ENCODE measurements at places on chromosomes 11 and 22.
A peak's percentile ranks its signal among the peaks of the same experiment; 100 is the strongest.

DNA sequence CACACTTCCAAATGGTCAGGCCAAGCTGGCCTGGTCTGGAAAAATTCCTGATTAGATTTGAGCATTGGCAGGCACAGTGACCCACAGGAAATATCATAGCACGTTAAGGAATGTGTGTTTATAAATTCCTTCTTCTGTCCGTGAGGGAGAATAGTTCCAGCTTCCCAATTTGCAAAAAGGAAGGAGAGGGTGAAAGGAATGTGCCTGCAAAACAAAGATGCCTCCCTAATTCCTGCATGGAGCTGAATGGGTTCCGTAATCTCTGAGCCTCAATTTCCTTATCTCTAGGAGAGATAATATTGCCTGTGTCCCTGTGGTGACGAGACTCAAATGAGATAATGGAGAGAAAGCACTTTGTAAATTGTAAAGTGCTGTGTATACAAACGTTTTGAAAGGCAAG is 105.1 kb downstream of the FEZ1 start:
- no peak for DNase-seq

GRCh38 chr11:106228996-106229395 is 151.5 kb downstream of the AASDHPPT start:
- no peak for DNase-seq

DNA sequence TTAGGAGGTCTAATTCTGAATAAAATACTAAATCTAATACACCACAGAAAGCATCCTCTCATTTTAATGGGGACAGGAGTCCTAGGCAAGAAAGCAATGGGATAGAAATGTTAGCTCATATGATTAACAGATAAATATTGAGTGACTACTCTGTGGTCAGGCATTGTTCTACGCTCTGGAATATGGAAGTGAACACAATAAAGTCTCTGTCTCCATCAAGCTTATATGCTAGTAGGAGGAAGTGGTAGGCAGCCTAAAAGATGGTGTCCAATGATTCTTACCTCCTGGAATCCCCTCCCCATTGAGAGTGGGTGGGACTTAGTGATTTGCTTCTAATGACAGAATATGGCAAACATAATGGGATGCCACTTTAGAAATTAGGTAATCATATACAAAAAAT is 160.3 kb upstream of the PDGFD start:
- no peak for DNase-seq

- no peak for DNase-seq
Observed at GRCh38 chr11:69460540-69461257, 20.8 kb upstream of the LINC01488 start.

GRCh38 chr11:68882391-68882790 is 21.2 kb downstream of the MRPL21 start:
- DNase-seq: no peak

DNA sequence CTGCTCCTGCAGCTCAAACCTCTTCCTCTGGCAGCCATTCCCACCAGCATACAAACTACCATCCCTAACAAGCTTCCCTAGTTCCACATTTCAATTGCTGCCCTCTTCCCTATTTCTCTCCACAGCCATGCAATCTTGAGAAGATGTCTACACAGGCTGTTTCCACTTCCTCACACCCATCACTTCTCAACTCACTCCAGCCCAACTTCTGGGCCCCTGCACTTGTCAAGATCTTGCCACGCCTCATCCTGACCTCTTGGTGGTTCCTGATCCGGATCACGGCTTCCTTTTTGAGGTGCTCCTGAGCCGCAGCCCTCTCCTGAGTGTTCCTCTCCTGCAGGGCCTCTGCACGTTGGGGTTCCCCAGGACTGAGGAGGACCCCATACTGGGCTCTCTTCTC is 22.6 kb downstream of the RPL27A start:
- no peak for DNase-seq

- no peak for DNase-seq
Observed at GRCh38 chr11:19679952-19680828, 32.4 kb upstream of the NAV2 start.

DNA sequence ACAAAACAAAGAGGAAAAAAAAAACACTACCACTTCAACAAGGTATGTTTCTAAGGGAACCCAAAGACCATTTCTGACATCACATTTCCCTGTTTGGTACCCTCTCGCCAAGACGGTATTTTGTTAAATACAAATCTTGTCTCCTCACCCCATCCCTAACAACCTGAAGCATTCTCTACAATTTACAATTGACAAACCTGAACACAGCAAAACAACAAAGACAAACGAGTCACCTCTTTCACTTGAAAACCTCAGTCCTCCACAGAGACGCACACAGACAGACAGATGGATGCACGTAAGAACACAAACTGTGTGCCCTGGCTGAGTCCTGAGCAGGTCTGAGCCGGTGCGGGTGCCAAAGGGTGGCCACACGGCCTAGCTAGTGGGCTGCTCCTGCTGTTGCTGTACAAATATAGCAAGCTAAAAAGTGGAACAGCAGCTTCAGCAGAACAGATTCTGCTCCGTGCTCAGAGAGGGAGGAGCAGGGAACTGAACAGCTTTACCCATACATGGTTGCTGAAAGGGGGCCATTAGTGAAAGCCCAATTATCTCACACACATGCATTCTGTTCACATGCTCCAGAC is 28.5 kb downstream of the CELF1 start:
- no peak for DNase-seq

- no peak for DNase-seq
Observed at GRCh38 chr11:75338516-75339208, 12.8 kb downstream of the ARRB1 start.

GRCh38 chr11:64230985-64231365 is 627 bp downstream of the DNAJC4 start:
- DNase-seq: no peak

- DNase-seq: peak; percentile 67
Observed at GRCh38 chr11:60854847-60855725, 664 bp downstream of the PTGDR2 start.

- DNase-seq: no peak
Observed at GRCh38 chr11:125124618-125124992, 13.2 kb upstream of the TMEM218 start.

GRCh38 chr11:35487532-35488078 is 37.8 kb downstream of the PAMR1 start:
- DNase-seq: peak; percentile 22

DNA sequence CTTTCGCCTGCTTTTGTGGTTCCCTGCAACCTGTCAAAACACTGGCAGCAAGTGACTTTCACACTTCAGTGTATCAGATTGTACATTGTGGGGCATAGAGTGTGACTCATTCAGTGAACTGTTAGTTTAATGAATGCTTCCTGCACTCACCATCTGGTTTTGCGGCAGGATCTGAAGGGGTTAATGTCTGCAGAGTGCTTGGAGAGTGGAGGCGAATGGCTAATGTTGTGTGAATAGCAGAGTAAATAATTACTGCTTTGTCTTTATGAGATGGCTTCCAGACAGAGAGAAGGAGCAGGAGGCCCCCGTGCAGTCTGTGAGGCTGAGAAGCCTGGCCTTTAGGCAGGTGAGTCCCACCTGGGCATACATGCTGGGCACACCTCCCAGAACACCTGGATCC is 454.3 kb upstream of the KIRREL3 start:
- no peak for DNase-seq

GRCh38 chr11:9771071-9771511 is 107.2 kb downstream of the SWAP70 start:
- DNase-seq: no peak

DNA sequence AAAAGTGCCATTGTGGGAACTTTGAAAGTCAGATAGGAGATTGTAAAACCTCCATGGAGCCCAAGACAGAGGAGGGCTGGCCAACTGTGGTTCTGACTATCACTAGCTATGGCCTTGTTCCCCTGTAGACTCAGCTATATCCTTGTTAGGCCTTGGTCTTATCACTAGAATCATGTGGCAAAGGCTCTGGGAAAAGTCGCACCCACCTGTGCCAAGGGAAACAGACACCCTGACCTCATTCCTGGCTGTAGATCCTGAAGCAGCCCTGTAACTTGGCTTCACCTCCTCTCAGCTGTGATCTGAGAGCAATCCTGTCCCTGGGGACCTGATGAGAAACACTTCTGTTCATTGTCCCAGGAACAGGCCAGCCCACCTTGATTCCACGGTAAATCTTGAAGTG is 566.2 kb downstream of the TMEM135 start:
- no peak for DNase-seq

DNA sequence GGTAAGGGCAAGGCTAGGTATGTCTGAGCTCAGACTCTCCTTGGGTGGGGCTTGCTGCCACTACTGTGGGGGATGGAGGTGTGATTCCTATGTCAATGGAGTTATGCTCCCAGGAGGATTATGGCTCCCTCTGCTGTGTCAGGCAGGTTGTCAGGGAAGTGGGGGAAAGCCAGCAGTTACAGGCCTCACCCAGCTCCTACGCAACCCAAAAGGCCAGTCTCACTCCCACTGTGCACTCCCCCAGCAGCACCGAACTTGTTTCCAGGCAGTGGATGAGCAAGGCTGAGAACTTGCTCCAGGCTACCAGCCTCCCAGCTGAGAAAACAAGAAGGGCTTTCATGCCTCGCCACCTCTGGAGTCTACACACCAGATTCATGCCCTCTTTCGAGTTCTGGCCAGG is 18.2 kb downstream of the C11orf91 start:
- DNase-seq: no peak

DNA sequence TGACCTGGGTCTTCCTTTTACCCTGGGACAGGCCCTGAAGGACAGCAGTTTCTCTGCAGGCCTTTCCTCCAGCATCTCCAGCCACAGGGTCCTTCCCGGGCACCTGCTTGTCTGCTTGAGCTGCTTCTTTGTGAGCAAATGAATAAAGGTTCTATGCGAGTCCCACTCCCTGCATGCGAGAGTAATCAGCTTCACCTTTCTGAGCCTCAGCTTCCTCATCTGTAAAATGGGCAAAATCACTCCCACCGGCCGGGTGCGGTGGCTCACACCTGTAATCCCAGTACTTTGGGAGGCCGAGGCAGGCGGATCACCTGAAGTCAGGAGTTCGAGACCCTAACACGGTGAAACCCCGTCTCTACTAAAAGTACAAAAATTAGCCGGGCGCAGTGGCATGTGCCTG is 31.1 kb downstream of the IFT27 start:
- no peak for DNase-seq

GRCh38 chr22:24954114-24954463 is 1.6 kb downstream of the KIAA1671 start:
- DNase-seq: no peak

- no peak for DNase-seq
Observed at GRCh38 chr22:46119729-46120419, 30.5 kb upstream of the PPARA start.

- no peak for DNase-seq
Observed at GRCh38 chr11:77580712-77581337, 8.9 kb upstream of the AQP11 start.

DNA sequence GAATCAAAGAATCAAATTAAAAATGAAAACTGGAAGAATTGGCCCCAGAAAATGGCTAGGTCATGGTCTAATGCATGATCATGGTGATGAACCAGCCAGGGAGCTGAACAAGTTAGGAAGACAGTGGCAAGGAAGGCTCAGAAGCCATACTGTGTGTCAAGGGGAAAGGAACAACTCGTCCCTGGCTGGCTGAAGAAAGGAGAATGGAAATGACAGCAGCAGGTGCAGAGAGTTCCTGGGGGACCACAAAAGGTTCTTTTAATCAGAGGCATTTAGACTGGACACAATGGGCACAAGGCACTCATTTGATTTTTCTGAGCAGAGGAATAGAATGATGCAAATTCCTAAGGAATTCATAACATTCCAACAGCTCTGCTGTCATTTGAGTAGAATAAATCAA is 209.9 kb downstream of the LARGE1 start:
- DNase-seq: no peak

GRCh38 chr11:125084057-125084416 is 20.9 kb downstream of the SLC37A2 start:
- DNase-seq: no peak

- DNase-seq: no peak
Observed at GRCh38 chr22:48713272-48714205, 1114.1 kb downstream of the BRD1 start.

- no peak for DNase-seq
Observed at GRCh38 chr11:47645500-47645899, 3.1 kb upstream of the MTCH2 start.

- DNase-seq: no peak
Observed at GRCh38 chr11:8586184-8586583, 7.8 kb downstream of the STK33 start.

DNA sequence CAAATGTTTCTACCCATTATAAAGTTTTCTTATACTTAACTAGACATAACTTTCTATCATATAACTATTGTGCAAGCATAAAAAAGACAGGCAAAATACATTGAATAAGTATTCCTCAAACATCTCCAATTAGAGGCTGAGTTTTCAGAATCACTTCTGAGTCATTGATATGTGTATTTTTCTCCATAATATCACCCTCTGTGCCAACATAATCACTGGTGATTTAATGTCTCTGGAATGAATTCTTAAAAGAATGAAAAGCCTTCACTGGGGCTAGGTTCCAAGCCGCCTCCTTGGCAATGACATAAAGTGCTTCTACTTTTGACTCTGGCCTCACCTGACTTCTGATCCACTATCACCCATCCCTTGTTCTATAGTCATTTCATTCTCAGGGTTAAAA is 197.0 kb upstream of the E2F8 start:
- DNase-seq: no peak

- DNase-seq: no peak
Observed at GRCh38 chr22:44555046-44555445, 57.0 kb upstream of the RTL6 start.

- peak; percentile 80 for DNase-seq
Observed at GRCh38 chr11:2186669-2187279, 15.2 kb upstream of the TH start.

- peak; percentile 96 for DNase-seq
Observed at GRCh38 chr22:38462960-38463784, 4.7 kb upstream of the KDELR3 start.

DNA sequence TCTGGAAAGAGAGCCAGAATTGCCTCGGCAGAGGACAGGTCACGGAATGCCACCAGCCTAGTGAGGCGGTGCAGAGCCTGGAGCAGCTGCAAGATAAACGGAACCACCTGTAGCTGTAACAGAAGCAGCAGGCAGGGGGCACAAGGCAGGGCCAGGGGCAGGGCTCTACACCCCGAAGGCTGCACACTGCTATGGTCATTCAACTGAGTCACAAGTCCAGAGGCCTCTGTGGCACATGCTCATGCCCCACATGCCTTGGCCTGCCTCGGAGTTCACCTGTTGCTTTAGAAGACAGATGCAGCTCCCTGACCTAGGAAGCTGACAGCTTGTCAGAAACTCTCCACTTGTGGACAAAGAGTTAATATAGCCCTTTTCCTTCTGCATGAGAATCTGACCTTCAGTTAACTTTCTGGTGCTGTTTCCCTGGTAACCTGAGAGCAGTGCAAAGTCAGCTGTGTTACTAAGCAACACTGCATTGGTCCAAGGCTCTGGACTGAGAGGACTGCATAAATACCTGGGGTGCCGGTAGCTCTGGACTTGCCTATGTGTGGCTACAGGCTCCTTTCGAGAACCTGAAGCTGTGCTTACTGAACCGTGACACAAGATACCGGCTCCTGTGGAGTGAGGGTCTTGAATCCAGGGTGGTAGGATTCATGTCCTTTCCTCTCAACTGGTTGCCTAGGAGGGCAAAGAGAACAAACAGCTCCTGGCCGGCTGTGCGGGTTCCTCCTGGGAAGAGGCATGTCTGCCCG is 10.5 kb downstream of the COMMD9 start:
- DNase-seq: no peak

GRCh38 chr11:100930185-100930778 is 199.3 kb downstream of the PGR start:
- DNase-seq: peak; percentile 10
